ENCODE measurements at places on chromosomes 6 and 20.
A peak's percentile ranks its signal among the peaks of the same experiment; 100 is the strongest.

DNA sequence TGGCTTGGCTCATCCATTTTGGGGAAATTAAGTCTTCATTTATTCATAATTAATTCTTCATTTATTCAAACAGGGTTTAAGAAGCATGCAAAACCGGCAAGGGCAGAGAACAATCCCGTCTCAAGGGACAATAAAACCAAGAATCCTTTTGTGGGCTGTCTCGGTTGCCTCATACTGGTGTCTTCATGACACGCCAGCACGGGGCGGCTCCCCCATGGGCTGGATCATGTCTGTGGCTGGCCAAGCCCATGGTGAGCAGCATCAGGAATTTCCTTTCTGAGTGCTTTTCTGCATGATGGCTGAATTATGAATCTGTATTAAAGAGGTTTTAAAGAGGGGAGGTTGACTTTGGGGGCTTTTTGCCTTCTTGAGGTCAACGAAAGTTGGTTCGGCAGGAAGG lies 38.3 kb upstream of the DUSP22 start:
- DNase-seq: no peak

- peak; percentile 53 for DNase-seq
Observed at GRCh38 chr6:35148167-35148741, 7.1 kb upstream of the TCP11 start.

DNA sequence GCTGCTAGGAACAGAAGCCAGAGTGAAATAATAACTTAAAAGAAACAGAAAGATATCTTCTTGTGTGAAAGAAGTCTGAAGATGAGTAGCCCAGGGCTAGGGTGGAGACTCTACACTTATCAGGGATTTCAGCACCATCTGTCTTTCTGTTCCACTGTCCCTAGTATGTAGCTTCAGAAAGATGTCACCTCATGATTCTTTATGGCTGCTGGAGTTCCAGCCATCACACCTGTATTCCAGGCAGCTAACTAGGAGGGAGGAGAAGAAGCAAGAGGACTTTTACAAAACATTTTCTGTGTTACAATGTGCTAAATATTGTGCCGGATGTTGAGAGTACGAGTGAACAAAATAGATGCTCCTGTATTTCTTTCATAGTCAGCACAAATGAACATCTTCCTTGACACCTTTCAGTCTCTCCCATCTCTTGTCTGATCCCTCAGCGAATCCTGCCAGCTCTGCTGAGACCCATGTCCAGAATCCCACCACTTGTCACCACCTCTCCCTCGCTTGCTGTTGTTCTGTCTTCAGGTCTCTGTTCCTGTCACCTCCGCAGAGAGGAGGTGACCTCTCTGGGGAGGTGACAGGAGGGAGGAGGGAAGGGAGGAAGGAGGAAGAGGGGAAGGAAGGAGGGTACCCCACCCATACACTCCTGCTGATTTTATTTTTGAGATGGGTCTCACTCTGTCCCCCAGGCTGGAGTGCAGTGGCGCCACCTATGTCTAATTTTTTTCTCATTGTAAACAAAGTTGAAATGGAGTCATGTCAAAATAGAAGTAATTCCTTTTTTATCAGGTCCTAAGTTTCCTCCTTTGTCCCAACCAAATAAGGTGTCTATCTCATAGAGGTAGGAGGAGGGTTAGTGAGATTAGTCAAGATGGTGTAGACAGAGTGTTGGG lies 188.9 kb downstream of the TFAP2C start:
- no peak for DNase-seq

- DNase-seq: no peak
Observed at GRCh38 chr6:167532410-167533288, 207.8 kb downstream of the TTLL2 start.

GRCh38 chr20:24773751-24774201 lies 175.3 kb upstream of the CST7 start:
- peak; percentile 52 for DNase-seq

DNA sequence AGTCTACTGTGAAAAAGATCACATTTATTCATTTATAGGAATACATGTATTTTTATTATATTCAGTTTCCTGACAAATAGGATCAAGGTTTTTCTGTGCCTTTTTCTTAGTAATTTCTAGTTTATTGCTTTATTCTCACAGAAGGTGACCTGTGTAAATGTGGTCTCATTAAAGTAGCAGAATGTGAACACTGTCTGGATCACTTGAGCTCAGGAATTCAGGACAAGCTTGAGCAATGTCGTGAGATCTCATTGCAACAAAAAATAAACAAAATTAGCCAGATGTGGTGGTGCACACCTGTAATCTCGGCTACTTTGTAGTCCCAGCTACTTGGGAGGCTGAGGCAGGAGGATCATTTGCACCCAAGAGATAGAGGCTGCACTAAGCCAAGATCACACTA lies 516.7 kb downstream of the CDKAL1 start:
- no peak for DNase-seq

DNA sequence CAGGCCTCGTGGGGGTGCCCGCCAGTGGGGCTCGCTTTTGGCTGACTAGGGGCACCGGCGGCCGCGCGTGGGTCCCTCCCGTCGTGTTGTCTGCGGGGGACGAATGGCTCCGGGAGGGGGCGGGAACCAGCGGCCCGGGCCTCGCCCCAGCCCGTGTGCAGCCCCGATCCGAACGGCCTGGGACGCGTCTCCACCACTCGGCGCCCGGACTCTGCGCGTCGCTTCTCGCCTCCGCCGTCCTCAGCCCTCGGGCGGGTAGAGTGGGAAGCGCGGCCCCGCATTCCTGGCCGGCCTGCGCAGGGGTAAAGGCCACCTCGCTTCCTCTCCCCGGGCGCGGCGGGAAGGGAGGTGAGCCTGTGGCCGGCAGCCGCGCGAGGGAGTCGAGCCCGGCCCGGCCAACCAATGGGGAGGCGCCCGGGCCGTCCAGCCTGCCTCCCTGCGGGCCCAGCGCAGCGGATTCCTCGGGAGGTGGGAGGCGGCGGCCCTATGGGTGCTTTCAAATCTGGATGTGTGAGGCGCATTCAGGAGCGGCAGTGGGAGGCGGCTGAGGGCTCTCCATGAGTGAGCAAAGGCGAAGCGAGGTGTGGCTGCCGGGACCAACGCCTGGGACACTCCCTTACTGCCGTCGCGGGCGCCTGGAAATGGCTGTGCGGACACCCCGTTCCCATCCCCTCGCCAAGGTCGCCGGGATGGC lies 1.1 kb upstream of the ZBTB46 start:
- DNase-seq: no peak

GRCh38 chr6:143079325-143079640 lies 18.6 kb downstream of the AIG1 start:
- DNase-seq: no peak

DNA sequence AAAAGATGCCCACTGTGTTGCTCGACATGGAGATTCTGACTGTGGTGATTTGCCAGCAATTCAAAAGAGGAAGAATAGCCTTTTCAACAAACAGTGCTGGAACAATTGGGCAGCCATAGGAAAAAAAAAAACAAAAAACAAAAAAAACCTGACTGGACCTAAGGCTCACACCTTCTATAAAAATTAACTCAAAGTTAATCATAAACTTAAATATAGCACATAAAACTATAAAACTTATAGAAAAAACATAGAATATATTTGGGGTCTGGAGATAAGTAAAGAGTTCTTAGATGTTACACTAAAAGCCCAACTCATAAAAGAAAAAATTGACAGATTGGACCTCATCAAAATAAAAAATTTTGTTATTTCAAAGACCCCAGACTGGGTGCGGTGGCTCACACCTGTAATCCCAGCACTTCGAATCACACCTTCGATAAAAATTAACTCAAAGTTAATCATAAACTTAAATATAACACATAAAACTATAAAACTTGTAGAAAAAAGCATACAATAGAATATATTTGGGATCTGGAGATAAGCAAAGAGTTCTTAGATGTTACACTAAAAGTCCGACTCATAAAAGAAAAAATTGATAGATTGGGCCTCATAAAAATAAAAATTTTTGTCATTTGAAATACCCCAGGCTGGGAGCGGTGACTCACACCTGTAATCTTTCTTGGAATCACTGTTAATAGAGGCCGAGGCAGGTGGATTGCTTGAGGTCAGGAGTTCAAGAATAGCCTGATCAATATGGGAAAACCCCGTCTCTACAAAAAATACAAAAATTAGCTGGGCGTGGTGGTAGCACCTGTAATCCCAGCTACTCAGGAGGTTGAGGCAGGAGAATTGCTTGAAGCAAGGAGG lies 115.6 kb upstream of the FAM83B start:
- DNase-seq: no peak

GRCh38 chr6:11298651-11299420 lies 66.4 kb upstream of the NEDD9 start:
- DNase-seq: no peak

GRCh38 chr20:17799575-17800227 lies 99.9 kb downstream of the BANF2 start:
- DNase-seq: no peak

GRCh38 chr6:87636315-87636714 lies 46.4 kb downstream of the ORC3 start:
- no peak for DNase-seq

DNA sequence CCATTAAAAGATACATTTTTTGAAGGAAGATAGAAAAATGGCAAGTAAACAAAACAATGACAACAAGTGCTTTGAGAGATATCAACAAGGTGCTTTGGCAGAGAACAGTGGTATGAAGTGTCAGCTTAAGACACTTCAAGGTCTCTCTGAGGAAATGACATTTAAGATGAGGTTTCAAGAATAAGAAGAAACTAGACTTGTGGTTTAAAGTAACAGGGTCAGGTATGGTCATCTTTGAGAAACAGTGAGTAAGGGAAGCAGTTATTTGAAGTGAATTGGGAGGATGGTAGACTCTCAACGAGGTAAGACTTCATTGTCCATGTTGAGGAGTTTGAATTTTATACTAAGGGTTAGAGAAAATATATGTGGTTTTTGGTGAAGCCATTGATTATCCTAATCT lies 77.8 kb downstream of the SYCP2L start:
- no peak for DNase-seq

DNA sequence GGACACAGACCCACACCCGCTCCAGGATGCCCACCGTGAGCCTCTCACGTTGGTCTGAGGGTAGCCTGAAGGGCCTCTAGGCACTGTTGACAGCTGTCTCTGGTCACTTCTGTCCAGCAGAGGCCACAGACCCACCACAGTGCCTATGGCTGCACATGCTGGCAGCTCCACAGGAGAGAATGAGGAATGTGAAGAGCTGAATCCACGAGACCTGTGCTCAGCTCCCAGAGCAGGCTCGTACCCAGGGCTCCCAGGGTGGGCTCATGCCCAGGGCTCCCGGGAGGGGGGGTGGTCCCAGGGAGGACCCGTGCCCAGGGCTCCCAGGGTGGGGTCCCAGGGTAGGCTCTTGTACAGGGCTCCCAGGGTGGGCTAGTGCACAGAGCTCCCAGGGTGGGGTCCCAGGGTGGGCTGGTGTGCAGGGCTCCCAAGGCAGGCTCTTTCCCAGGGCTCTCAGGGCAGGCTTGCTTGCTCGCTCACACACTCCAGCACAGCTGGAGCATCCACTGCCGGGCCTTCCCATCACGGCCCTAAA lies 201.0 kb downstream of the SYNDIG1 start:
- DNase-seq: no peak

DNA sequence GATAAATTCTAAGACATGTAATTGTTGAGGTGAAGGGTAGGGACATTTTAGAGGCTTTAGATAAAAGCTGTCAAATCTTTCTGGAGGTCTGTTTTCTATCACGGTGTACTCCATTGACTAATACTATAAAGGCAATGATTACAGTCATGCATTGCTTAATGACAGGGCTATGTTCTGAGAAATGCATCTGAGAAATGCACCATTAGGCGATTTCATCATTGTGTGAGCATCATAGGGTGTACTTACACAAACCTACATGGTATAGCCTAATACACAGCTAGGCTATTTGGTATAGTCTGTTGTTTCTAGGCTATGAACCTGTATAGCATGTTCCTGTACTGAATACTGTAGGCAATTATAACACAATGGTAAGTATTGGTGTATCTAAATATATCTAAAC lies 71.3 kb upstream of the FYN start:
- no peak for DNase-seq

GRCh38 chr6:52303178-52303577 lies 18.6 kb upstream of the MCM3 start:
- DNase-seq: no peak

GRCh38 chr6:168388641-168389633 lies 52.0 kb upstream of the SMOC2 start:
- DNase-seq: no peak

- no peak for DNase-seq
Observed at GRCh38 chr20:18372296-18372695, 84.0 kb downstream of the ZNF133 start.

DNA sequence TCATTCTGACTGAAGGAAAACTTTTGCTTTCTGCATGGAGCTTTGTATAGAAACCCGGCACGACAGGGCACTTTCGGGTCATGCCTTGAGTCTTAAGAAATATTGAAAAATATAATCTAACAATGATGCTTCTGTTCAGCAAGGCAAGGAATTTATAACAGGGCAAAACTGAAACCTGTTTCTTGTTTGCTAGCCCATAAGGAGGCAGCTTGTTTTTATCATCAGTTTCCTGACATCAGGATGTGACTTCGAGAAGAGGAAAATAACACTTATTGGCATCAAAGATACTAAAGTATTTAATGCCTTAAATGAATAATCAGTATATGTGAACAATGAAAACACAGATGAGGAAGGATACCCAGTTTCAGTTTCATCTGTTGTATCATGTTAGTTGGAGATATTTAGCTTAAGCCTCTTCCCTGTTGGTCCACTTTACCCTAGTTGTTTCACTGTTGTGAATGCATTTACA lies 146.5 kb downstream of the CDKAL1 start:
- no peak for DNase-seq

DNA sequence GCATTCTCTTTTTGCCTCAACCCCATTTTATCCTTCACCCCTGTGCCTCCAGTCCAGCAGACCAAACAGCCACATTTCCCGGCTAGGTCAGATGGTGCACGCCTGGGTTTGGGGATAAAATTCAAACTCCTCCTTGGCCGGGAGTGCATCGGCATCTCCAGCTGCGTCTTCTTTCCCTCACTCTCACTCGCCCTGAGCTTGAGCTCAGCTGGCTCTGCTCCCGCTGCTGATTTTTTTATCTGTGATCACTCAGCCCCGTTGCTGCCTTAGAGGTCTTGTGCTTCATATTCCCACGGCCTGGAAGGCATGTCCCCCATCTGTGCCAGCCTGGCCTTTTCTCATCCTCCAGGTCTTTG lies 6.8 kb upstream of the EZR start:
- no peak for DNase-seq

DNA sequence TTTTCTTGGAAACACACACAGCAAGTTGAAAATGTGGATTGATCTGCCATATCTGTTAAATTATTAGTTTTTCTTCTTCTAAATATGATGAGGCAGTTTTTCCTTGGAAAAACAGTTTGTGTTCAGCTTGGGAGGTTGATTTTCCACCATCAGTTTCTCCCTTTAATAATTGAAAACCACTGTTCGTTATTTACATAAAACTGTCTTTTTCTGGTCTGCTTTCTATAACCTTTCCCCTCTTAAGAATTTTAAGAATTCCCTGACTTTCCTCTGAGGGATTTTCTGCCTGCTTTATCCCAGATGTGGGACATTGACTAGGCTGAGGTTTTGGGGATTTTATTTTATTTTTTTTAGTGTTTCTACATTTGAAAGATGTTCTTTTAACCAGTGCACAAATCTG lies 27.2 kb downstream of the DSE start:
- peak; percentile 66 for DNase-seq

DNA sequence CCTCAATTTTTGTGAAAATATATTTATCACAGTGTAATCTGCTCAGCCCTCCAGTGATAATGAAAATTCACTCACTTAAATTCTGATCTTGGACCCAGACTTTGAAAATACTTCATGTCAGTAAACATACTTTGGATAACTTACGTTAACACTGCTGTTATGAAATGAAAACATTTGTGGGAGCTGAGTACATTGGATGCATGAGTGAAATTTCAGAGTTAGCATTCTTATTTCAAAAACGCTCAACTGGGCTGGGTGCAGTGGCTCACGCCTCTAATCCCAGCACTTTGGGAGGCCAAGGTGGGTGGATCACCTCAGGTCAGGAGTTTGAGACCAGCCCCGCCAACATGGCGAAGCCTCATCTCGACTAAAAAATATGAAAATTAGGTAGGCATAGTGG lies 196.4 kb downstream of the UTRN start:
- DNase-seq: no peak
